ENCODE measurements at places on chromosomes 4 and X.

GRCh38 chr4:145388043-145388442 is 93.6 kb upstream of the SMAD1 start:
- no peak for DNase-seq

DNA sequence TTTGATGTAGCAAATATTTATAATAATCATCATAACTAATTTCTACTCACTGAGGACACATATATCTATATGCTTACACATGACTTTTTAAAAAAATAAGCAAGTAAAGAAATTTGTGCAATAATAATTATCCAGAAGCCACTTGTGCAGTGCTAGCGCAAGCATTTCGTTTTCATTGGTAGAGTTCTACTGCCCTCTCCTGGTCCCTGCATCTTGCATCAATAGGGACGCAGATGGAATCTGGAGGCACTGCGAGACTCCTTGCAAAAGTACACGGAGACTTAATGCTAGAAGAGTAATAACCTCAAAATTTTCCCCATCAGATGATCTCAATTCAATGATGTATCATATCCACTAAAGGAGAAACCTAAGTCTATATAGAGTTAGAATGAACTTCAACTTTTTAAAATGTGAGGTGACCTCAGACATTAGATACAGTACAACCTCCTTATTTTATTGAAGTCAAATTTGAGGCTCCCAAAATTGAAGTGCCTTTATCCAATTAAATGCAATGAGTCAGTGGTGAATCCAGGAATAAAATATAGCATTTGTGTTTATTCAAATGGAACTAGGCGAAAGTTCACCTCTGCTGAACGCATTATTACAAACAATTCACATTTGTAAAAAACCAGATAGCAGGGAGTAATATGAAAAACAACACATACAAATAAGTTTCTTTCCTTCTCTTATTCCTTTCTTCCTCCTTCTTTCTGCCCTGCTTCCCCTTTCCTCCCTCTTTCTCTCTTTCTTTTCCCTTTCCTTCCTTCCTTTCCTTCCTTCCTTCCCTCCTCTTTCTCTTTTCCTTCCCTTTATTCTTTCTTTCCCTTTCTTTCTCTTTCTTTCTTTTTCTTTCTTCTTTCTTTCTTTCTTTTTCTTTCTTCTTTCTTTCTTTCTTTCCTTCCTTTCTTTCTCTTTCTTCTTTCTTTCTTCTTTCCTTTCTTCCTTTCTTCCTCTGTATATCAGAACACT is 450.0 kb downstream of the ANKRD50 start:
- peak; percentile 75 for DNase-seq

GRCh38 chrX:23901805-23902204 is 5.9 kb downstream of the APOO start:
- peak; percentile 73 for DNase-seq

DNA sequence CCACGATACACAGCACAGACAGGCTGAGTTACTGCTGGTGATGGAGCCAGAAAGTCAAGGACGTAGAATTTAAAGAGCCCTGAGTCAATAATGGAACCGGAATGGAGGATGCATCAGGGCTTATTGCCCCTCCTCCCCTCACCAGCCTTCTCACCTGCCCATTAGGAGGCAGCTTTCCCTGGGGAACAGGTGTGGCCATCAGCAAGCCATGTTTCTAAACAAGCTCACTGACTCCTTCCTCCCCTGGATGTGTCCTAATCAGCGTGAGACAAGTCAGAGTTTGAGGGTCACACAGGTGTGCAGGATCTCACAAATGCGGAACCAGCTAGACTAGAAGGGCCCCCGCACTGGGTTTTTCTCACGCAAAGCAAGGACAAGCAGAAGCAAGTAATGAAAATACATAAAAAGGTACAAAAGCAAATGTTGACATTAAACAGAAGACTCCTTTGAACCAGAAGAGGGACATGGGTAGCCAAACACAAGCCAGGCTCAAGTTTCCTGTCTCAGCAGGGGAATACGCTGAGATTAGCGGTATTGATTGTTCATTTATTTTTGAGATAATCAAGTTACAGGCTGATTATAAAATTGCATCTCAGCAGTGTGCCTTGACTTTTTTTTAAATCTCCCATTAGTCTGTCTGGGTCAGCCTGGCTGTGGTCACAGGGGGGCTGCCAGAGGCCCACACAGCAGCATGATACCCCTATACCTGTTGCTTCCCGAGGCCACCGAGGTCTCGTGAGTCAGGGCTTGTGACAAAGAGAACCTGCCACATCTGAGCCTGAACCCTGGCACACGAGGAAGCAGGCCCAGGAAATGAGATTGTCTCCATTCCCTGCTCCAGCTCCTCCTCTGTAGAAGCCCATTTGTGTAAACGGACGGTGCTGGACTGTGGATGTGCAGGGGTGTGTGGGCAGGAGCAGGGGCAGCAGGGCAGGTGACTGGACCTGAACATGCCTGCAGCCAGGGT is 37.4 kb downstream of the CCKAR start:
- no peak for DNase-seq

DNA sequence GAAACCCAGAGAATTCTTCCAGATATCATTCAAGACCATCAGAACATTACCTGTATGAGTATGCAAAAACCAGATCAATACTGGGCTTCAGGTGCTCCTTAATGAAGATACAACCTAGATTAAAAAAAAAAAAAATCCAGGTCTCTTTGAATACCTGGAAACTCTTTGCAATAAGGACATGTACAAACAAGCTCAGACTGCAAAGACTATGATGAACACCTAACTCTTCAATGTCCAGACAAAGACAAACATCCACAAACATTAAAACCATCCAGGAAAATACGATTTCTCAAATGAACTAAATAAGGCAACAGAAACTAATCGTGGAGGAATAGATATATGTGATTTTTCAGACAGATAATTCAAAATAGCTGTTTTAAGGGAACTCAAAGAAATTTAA is 38.7 kb downstream of the NLRP2B start:
- DNase-seq, result no peak

DNA sequence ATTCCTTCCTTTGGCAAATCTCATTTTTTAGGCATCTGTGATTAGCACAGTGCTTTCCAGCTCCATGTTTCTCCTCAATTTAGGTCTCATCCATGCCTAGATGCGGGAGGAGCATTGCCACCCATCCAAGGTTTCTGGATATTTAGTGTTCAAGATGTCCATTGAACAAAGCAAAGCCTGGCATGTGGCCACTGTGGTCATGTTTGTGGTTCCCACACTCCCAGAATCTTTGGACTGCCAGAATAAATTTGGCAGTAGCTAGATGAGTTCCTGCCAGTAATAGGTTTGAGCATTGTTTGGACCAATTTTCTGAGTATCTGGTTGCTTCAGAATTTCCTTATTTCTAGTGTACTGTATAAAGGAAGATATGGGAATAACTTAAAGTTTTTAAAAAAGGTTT is 1124.1 kb downstream of the ADGRL3 start:
- no peak for DNase-seq

- DNase-seq, result peak; percentile 85
Observed at GRCh38 chr4:40840985-40841571, 91.3 kb downstream of the NSUN7 start.

DNA sequence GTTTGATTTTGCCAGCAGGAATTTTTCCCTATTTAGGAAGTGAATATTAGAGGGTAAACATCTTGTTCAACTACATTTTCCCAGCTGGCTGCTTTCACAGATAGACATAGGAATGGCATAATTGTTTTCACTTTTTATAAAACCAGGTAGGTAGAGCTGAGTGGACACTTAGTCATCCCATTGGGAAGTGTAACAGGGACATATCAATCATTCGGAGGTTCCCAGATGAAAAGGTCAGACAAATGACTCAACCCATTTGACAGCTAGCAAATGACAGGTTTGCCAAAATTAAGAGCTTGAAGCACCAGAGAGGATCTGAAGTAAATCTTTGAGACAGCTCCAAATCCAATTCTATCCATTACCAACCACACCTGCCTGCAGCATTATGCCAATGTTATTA is 205.3 kb downstream of the SLC39A8 start:
- no peak for DNase-seq

- DNase-seq, result no peak
Observed at GRCh38 chr4:679104-679481, 4.8 kb downstream of the MYL5 start.
